ENCODE measurements at places on chromosomes 3 and 15.
A peak's percentile ranks its signal among the peaks of the same experiment; 100 is the strongest.

DNA sequence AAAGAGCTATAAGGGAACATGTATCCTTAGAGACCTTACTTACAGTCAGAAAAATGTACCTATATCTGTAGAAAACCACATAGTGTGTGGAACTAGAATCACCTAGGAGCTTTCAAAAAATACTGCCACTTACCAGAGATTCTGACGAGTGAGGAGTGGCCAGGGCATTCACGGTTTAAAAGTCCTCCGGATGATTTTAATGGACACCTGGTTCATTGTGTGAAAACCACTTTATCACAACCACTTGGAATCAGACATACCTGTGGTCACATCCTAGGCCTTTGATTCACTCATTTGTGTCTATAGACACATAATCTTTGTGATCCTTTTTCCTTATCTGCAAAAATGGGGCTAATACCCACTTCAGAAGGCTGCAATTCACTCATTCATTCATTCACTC lies 159.8 kb downstream of the MBNL1 start:
- no peak for DNase-seq

GRCh38 chr15:94352636-94353487 lies 121.5 kb downstream of the MCTP2 start:
- no peak for DNase-seq

DNA sequence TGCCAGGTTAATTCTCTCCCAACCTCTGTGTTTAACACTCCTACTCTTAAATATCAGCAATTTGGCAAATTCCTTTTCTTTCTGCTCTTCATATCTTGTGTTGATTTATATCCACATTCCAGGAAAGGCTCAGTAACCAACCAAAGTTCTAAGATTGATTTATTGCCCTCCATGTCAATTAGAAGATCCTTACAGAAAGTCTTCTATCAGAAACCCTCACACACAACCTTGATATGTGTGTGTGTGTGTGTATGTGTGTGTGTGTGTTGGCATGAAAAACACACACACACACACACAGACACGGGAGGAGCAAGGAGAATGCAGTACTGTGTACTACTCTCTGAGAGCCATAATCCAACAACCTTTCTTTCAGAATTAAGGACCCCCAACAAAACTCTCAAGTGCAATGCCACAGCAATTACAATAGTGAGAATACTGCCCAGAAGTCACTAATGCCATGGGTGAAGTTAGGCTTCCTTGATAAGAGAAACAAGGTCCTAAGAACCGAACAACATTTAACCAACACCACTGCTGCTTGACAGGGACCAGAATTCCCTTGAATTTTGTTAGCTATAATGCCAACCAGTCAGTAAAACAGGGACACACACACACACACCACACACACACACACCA lies 1.1 kb downstream of the LSAMP start:
- no peak for DNase-seq

DNA sequence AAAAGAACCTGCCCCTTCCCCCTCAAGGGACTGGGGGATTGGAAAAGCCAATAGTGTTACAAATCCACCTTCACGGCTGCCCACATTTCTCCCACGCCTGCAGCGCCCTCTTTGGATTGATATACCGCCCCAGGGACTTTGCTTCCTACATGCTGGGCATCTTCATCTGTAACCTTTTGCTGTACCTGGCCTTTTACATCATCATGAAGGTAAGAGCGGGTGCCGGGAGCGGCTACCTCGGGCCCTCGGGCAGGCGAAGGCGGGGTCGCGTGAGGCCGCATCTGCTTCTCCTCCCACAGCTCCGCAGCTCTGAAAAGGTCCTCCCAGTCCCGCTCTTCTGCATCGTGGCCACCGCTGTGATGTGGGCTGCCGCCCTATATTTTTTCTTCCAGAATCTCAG lies 73.1 kb downstream of the USF3 start:
- no peak for DNase-seq

GRCh38 chr3:73018790-73019441 lies 22.3 kb downstream of the PPP4R2 start:
- no peak for DNase-seq

DNA sequence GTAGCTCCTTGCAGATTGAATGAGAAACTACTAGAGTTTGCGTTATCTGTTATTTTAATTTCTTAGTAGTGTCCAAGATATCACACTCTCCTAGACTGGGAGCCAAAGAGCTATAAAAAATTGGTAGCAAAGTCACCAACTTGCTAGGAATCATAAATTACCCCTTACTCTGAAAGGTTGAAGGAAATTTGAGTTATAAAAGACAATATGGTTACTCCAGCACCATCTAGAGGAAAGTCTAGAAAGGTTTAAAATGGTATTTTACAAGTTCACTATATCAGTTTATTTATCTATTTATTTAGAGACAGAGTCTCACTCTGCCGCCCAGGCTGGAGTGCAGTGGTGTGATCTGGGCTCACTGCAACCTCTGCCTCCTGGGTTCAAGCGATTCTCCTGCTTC lies 121.6 kb downstream of the RBPMS2 start:
- DNase-seq, result peak; percentile 14

GRCh38 chr3:107929088-107929487 lies 161.7 kb downstream of the CD47 start:
- DNase-seq, result no peak

GRCh38 chr15:39239562-39239961 lies 341.3 kb upstream of the THBS1 start:
- DNase-seq, result no peak

GRCh38 chr15:83303535-83303934 lies 19.1 kb upstream of the BNC1 start:
- no peak for DNase-seq

DNA sequence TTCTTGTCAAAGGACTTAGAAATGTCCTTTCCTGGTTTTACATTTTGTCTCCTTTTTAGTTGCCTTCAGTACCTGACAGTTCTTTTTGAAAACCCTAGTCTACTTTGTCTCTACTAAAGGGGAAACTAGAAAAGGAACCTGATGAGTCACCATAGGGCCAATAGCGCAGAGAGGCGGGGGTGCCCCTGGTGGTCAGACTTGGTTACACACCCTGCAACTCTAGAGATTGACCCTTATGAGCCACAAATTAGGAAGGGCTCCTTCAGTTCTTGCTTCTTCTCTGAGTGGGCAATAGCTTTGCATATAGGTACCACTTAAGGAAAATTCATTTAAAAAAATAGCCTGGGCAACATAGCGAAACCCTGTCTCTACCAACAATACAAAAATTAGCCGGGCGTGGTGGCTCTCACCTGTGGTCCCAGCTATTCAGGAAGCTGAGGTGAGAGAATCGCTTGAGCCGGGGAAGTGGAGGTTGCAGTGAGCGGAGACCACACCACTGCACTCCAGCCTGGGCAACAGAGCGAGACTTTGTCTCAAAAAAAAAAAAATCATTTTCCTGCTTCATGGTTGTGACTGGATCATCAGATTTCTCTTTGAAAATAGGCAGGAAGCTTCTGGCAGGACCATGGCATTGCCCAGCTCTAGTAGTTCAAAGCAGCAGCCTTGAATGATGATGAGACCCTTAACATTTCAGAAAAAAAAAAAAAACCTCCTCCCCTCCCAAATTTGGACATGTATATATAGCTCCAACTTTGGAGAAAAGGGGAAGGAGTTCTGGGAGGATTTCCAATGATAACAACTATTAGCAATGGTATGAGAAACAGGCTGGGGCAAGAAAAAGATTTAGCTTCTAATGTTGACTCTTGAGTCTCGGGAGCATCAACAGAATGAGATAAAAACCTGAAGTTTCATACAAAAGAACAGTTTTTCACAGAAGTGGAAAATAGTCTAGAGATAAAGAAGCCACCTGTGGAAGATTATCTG lies 45.2 kb upstream of the RASA2 start:
- peak; percentile 91 for DNase-seq

GRCh38 chr3:37054370-37054769 lies 61.1 kb downstream of the MLH1 start:
- peak; percentile 47 for DNase-seq

GRCh38 chr15:52783191-52783829 lies 6.8 kb downstream of the ONECUT1 start:
- DNase-seq, result peak; percentile 29

- DNase-seq, result peak; percentile 9
Observed at GRCh38 chr3:14204515-14205284, 26.1 kb downstream of the LSM3 start.

- DNase-seq, result peak; percentile 57
Observed at GRCh38 chr3:188792793-188793192, 379.0 kb upstream of the TPRG1 start.

- DNase-seq, result no peak
Observed at GRCh38 chr3:151946606-151947005, 73.2 kb downstream of the SUCNR1 start.

DNA sequence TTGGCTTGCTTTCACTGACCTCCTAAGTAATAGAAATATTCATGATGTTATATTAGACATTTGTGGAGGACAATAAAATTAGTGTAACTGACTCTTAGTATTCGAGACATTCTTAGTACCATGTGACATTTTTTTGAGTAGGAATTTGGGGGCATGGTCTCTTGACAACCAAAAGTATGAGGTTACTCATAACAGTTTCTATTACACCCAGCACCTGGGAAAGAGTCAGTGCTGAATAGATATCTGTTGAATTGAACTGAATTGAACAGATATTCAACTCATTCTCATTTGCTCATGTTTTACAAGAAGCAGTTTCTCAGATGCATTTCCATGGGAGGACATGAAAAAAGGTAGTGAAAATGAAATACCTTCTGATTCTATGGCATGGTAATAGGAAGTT lies 84.4 kb downstream of the CMSS1 start:
- peak; percentile 17 for DNase-seq
